ENCODE measurements at places on chromosomes 6 and 20. TPM values are rescaled to one million over a fixed set of nuclear protein-coding genes. Genes with fewer than 3 reads are reported as not detected.
A peak's percentile ranks its signal among the peaks of the same experiment; 100 is the strongest.

Gene LRRN4
- not detected for total RNA-seq

- no peak for DNase-seq
Observed at GRCh38 chr6:86256615-86257187, 614.0 kb upstream of the SYNCRIP start.

GRCh38 chr6:113713665-113714064, 143.5 kb upstream of the MARCKS start:
- no peak for DNase-seq

- DNase-seq: no peak
Observed at GRCh38 chr6:37173493-37174195, 3.7 kb downstream of the PIM1 start.

GRCh38 chr6:136983687-136984086, 61.1 kb downstream of the IL20RA start:
- no peak for DNase-seq

GRCh38 chr20:21046413-21047070, 59.6 kb downstream of the LINC00237 start:
- DNase-seq: no peak

Gene SLC22A16
- not detected for total RNA-seq

Gene CCN5
- total RNA-seq: not detected

Gene KCNK16
- total RNA-seq: not detected

DNA sequence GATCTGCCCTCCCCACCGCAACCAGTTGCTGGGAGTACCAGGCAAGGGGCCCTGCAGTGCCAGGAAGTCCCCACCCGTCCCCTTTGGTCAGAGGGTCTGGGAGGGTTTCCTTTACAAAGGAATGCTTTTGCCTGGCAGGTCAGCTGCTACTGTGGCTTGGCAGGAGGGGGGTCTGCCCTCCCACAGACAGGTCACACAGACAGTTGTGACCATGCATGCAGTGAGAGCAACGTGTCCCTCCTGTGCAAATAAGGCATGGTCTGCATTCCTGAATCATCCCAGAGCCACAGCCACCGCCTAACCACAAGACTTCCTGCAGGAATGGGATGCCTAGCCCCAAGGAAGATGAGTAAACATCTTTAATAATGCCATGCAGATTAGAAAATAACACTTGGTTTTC, 439 bp upstream of the F13A1 start:
- no peak for DNase-seq

DNA sequence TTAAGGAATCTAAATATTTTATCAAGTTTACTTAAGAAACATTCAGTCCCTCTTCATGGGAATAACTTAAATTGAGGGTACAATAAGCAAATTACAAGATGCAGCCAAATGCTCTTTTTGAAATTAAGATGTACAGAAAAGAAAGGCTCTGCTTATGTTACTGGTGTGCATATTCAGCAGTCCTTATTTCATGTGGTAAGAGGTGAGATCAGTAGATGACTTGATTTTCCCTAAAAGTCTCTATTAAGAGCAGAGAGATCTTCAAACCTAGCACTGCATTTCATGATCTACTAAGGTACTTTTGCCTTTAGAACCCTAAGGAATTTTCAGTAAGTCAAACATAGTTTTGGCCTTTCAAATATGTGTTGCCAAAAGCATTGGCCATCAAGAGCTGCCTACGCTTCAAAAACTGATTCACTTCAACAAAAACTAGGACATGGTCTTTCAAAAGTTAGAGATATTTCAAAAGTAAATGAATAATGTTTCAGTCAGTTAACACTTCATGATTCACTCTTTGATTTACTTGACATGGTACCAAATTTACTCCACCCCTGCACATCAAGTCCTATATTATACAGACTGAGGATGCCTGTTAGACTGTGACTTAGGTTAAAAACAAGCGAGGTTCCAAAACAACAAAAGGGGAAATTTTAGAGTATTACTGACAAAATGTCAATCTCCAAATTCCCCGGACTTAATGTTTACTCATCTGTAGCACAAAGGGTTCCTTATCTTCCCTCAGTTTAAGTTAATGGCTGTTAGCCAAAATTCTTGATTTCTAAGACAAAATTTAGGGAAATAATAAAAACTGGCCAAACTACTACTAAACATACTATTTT, 19.2 kb downstream of the C6orf62 start:
- DNase-seq: no peak

GRCh38 chr6:150334790-150335783, 33.7 kb upstream of the IYD start:
- no peak for DNase-seq

DNA sequence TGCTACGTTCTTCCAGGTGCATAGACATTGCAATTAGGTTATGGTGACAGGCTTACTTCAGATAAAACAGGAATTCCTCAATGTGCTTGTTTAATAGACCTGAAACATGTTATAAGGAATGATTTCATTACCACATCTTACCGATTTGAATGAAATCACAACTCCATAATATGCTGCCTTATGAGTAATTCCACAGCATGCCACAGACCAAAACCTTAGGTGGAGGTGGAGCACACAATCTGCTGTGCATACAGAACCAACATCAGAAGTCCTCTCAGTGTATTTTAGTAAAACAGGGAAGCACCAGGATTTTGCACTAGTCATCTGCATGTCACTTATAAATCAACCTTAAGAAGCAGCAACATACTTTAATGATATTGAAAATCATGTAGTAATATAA, 148.9 kb upstream of the TSHZ2 start:
- DNase-seq: no peak

GRCh38 chr6:168123165-168123911, 44.3 kb upstream of the FRMD1 start:
- no peak for DNase-seq

DNA sequence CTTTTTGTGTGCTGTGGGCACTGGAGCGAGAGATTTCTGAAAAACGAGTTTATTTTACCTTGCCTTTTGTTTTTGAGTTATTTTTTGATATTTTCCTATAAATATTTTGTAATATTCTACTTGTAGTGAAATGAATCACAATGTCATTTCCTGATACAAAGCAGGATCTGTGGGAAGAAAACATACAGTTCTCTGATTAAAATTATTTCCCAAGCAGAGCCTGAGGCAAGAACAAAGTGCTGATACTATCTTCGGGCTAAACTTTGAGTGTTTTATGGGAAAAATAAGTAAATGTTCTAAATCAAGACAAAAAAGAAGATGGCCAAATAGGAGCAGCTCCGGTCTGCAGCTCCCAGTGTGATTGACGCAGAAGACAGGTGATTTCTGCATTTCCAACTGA, 33.7 kb upstream of the ELOVL5 start:
- DNase-seq: no peak

Gene TCF15
- not detected for total RNA-seq

Gene DHX35
- 8.8 TPM for total RNA-seq

Gene PNPLA1
- not detected for total RNA-seq

- no peak for DNase-seq
Observed at GRCh38 chr6:1321738-1322137, 9.8 kb downstream of the FOXQ1 start.

Gene GCNT2
- 1.1 TPM for total RNA-seq

DNA sequence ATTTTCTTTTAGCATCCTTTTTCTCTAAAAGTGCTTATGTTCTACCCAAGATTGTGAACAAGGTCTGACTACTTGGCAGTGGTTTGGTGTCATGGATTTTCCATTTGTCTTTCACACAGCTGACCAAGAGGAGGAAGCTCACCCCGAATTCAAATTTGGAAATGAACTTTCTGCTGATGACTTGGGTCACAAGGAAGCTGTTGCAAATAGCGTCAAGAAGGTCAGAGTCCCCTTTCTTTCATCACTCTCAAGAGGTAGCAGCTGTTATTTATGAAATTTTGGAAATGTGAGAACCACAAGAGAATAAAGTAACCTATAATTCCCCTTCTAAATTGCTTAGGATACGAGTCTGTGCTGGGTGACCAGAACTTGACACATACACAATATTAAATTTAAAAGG, 113.0 kb upstream of the LAMP5 start:
- no peak for DNase-seq

DNA sequence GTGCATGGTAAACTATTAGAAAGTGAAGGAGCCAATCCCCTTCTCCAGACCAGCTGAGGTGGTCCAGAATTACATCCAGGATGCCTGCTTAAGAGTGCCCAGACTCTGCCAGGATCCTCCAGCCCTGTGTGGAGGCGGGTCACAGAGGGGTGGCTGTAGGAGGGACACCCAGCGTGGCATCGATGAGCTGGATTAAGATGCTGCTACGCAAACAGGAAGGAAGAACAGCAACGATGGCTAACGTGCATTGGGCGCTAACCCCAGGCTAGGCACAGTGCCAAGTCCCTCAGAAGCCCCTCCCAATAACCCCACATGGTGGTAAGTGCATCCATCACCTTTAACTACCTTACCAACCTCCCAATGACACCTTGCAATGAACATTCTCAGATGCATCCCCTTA, 63.9 kb upstream of the MRPS10 start:
- peak; percentile 82 for DNase-seq

All from CD8-positive, alpha-beta T cell (primary cell).